ENCODE measurements at places on chromosomes 2 and 18.

DNA sequence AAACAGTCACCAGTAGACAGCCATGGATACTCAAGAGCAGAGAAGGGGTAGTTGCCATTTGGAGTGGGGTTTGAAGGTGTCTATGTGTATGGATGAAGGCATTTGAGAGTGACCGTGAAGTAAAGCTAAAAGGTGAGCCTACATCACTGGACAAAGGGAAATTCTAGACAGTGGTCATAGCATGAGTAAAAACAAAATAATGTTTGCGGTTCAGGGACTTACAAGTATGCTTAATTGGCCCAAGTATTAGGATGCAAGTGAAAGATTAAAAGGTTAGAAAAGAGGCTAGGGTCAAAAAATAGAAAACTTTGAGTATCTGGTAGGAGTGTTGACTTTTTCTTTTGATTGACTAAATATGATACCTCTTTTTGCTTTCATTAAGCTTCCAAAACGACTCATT, 238.1 kb upstream of the SLC8A1 start:
- no peak for DNase-seq

- no peak for DNase-seq
Measured at GRCh38 chr2:214126135-214126534, 284.7 kb upstream of the VWC2L start.

- no peak for DNase-seq
Measured at GRCh38 chr18:10971717-10972116, 177.7 kb downstream of the PIEZO2 start.

DNA sequence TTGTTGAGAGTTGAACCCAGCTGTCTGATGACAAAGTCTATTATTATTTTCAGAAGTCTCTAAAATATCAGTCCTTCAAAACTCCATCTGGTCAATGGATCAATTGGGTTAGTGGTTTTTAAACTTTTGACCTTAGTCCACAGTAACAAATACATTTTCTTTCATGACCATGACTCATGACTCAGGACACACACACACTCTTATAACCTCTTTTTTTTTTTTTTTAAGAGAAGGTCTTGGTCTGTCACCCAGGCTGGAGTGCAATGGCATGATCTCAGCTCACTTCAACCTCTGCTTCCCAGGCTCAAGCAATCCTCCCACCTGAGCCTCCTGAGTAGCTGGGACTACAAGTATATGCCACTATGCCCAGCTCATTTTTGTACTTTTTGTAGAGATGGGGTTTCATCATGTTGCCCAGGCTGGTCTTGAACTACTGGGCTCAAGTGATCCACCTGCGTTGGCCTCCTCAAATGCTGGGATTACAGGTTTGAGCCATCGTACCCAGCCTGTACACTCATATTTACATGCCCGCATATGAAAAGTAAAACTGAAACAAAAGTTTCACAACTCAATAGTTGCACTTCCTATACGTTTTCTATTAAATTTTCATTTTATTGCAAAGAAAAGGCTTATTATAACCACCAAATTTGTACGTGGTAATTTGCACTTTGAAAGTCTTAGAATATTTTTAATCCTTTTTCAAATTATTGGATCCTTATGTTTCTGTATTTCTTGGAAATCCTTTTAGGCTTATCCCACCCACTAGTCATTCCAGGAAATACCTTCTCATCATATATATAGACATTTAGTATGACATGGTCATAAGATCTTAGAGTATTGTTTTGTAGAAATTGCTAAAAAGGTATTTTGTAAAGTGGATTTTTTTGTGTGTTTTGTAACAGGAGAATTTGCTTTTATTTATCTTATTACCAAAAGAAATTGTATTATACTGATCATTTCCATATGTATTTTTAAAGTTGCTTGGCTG, 199.0 kb downstream of the LPIN1 start:
- peak; percentile 31 for DNase-seq

DNA sequence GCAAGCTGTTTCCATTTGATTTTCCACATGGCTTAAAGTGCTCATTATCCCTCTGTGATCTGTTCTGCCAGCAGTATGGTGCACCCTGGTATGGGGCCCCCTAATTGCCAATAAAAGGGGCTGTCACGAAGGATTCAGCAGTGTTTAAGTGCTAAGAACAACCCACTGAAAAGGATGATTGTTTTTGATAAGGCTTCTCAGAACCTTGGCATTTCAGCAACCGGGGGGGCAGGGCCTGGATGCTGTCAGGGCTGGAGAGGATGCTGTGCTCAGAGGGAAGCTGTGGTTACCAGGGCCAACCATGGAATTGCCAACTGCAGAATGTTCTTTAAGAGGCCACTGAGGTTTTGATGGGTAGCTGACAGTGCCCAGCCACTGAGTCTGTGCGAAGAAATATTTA, 117.8 kb downstream of the CTIF start:
- DNase-seq, result no peak

GRCh38 chr2:195863564-195863963, 205.1 kb downstream of the DNAH7 start:
- DNase-seq, result no peak

GRCh38 chr18:8114480-8114879, 494.8 kb upstream of the RAB12 start:
- no peak for DNase-seq

Data from activated CD4-positive, alpha-beta T cell treated with anti-CD3 and anti-CD28 coated beads, Interleukin-2, amount 50 U/mL, for 48 hours (primary cell).